ENCODE measurements at places on chromosomes 2 and 18.

DNA sequence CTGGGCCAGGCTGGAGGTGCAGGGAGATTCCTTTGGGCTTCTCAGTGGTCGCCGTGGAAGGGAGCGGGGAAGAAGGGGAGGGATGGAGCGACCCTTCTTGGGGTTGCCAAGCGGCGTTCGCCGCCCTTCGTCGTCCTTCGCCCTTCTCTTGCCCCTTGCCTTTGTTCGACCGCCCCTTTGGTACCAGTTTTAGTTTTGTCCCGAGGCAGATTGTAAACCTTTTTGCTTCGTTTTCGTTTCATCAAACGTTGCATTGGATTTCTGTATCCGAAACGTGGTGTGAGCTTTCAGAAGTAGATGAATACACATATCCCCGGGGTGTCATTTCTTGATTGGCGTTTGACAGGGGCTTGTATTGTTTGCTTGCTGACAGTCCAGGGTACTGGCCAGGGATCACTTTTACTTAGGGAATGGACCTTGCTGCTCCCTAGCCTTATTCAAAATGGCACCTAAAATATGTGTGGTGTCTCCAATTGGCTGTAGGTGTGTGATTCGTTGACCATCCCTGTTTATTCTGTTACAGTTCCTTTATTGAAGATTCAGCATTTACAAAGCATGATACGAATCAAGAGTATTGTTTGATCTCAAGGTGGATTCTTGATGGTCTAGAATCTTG is 788 bp downstream of the USP14 start:
- no peak for DNase-seq

DNA sequence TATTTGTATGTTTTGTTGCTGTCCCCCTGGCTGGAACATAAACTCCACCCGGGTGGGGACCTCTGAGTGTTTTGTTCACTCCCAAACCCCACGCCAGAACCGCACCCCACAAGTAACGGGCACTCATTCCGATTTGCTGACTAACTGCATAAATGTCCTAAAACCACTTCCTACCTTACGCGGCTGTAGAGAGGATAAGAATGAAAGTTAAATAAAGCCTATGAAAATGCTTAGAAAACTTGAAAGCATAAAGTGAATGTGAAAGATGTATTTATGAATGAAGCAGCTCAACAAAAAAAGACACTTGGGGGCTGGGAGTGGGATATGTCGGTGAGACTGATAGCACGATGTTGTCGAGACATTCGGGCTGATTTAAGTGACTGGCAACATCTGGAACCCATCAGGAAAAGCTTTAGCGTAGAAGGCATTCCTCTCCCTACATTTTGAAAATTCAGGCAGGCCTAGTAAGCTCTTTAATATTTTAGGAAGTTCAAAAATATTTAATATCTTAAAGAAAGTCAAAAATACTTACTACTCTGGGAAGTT is 206.7 kb downstream of the SH3RF3 start:
- DNase-seq, result no peak

GRCh38 chr2:25165992-25166875 is 2.1 kb downstream of the POMC start:
- DNase-seq, result peak; percentile 75

DNA sequence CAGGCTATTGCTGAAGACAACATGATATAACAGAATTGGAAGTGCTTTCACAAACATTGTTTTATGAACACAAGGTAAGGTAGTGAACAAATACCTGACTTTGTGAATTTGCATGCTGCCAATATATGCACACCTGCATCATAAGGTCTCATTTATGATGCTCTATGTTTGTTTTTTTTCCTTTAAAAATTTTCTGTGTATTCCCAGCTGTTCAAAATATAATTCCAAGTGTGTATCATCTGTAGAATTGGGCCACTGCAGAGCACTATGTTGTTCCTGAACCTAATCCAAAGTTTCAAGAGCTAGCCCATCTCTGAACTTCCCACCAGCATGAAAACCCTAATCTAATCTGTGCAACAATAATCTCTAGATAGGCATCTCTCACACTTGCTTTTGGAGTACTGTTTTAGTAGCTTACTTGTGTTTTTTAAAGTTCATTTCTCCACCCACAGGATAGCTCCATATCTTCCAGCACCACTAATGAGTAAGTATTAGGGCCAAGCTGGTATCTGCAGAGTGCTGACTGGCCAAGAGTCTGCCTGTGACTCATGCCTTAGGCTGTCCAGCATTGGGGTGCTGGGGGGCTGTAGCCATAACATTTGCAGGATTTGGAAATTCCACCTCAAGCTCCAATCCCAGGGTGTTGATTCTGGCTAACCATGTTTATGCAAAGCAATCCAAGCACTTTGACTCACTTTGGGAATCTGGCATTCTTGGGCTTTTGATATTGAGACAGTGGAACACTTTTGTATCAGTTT is 208.2 kb upstream of the REV1 start:
- DNase-seq, result no peak

- no peak for DNase-seq
Observed at GRCh38 chr2:202542142-202542541, 92.6 kb upstream of the FAM117B start.

DNA sequence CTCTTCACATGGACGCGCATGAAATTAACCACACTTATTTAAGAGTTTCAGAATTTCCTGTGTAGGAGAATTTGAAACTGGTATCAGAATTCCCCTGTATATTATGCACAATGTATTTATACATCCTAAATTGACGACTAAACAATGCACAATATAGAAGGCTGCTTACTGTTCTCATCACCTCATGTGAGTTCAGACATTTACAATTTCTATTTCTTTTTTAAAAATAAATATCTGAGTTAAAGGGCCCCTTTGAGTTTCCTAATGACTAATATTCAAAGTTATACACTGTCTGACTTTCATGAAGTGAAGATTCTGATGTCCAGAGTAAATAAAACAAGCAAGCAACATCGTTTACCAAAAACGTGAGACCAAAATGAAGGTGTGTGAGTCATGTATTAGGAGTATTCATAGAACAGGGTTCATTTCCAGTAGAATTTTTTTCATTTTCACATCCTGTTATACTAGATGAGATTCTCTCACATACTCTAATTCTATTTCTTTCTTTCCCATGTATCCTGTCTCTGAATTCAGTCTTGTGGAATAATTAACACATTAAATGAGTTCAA is 406.2 kb downstream of the NUP35 start:
- no peak for DNase-seq

DNA sequence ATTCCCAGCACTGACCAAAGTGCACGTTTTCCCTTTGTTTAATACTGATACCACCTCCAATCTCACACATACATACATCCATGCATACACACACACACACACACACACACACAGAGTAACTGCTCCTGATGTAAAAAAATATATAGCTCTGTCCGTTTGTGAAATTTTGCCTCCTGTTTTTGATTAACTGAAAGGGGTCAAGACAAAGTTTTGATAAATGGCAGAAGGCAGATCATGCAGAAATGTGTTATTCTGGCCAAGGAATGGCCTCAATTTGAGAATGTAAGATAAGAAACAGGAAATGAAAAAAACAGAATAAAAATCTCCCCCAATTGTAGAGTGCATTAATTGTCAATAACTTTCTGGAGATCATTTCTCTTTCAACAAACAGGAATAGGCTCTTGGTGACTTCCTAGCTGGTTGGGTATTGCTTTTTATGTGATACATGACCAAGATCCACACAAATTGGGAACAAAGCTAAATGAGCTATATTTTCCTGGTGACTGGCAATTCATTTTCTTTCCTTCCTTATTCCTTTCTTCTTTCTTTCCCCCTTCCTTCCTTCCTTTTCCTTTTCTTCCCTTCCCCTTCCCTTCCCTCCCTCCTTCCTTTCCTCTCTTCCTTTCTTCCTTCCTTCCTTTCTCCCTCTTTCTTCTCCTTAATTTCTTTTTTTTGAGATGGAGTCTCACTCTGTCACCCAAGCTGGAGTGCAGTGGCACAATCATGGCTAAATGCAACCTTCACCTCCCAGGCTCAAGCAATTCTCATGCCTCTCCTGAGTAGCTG is 88.9 kb upstream of the PMAIP1 start:
- no peak for DNase-seq

DNA sequence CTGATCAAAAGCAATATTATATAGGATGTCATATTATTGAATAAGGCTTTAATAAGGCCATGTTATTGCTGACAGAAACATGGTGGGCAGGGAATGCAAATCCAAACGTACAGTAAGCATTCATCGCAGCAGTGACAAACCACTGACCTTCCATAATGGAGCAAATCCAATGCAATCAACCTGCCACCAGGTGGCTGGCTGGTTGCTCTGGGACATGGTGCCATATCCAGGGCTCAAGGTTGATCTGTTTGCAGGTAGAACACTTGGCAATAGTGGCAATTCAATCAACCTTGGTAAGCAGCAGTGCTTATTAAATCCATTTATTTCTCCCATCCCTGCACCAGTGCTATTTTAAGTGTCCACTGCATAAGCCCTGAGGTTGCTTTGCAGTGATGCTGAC is 75.4 kb downstream of the CERKL start:
- no peak for DNase-seq

DNA sequence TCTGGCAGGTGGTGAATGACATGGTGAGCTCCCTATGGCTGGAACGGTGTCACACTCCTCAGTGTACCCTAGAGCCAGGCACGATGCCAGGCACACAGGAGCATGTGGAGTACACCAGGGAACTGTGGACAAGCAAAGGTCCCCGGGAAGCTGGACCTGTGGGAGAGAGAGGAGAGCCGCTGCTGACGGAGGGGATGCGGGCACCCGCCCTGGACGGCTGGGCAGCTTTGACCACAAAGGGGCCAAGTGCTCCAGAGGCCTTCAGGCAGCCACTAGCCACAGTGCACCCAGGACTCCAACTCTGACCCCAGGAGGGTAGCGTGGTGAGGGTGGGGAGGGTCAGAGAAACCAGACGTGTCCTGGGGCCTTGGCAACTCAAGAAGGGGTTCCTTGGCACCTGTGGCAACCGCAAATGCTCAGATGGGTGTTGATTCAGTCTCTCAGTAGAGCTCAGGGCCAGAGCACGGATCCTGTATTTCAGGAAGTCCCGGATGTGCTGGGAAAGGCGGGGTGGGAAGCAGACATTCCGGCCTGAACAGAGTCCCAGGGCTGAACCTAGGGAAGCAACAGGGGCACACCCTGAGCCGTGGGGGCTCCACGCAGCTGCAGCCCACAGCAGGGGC is 2.3 kb upstream of the MAB21L4 start:
- DNase-seq, result no peak

- DNase-seq, result peak; percentile 96
Observed at GRCh38 chr2:2484301-2484700, 153.2 kb upstream of the MYT1L start.

- DNase-seq, result no peak
Observed at GRCh38 chr18:7958081-7958896, 391.2 kb downstream of the PTPRM start.

DNA sequence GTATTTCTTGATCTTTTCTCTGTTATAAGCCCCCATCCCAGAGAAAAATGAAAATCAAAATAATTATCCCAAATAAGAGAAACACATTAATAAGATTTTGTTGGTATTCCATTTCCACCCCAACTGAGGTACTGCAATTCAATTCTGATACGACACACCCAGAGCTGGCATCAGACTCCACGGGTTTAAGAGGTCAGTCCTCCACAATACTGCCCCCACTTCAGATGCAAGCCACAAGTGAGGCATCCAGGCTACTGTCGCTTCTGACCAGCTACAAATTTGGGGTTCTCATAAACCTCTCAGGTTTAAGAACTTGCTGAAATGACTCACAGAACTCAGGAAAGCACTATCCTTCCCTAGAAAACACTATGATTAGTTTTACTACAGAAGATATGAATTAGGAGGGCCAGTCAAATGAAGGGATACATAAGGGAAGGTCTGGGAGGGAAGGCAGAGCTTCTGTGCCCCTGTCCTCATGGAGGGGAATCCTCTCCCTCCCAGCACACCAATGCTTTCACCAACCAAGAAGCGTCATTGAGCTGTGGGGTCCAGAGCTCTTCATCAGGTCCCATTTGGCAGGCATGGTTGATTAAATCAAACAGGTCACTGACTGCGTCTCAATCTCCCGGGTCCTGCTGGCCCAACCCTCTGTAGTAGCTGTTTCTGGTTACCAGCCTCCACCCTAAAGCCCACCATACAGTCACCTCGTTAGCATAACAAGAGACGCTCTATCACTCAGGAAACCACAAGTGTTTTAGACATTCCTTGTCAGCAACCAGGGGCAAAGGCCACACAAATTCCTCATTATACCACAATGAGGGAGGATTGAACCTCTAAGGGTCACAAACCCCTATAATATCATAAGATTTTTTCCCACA is 46.2 kb downstream of the IWS1 start:
- no peak for DNase-seq

Measured in DMS79 treated with DMSO at 0.1 percent for 48 hours (cell line).